ENCODE measurements at places on chromosomes 11 and 22.

DNA sequence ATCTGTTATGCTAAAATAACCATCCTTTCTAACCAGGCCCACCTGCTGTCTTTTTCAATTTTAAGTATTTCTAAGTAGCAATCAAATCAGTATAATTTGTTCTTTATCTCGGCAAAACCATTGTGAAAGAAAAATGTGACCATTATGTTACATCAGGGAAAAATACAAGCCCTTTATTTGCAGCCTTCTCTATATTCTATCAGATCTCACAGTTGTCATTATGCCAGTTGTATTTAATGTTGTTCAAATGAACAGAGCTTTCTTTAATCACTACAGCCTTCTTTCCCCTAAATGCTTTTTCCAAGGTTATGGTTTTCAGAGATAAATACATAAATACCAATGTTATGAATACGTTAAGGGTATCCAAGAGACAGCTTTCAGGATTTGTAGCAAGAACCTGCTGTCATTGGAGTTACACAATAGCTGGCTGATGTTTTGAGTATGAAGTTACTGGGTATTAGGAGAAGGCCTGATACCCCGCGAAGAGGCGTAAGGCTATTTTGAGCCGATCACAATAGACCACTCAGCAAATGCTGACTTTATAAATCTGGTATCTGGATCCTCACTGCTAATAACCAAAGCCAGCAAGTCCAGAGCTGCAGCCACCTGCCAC lies 406.3 kb downstream of the CADM1 start:
- no peak for DNase-seq

GRCh38 chr11:12392672-12393071 lies 15.3 kb downstream of the PARVA start:
- DNase-seq: no peak

GRCh38 chr11:119782739-119783072 lies 53.7 kb upstream of the NECTIN1 start:
- DNase-seq: no peak

DNA sequence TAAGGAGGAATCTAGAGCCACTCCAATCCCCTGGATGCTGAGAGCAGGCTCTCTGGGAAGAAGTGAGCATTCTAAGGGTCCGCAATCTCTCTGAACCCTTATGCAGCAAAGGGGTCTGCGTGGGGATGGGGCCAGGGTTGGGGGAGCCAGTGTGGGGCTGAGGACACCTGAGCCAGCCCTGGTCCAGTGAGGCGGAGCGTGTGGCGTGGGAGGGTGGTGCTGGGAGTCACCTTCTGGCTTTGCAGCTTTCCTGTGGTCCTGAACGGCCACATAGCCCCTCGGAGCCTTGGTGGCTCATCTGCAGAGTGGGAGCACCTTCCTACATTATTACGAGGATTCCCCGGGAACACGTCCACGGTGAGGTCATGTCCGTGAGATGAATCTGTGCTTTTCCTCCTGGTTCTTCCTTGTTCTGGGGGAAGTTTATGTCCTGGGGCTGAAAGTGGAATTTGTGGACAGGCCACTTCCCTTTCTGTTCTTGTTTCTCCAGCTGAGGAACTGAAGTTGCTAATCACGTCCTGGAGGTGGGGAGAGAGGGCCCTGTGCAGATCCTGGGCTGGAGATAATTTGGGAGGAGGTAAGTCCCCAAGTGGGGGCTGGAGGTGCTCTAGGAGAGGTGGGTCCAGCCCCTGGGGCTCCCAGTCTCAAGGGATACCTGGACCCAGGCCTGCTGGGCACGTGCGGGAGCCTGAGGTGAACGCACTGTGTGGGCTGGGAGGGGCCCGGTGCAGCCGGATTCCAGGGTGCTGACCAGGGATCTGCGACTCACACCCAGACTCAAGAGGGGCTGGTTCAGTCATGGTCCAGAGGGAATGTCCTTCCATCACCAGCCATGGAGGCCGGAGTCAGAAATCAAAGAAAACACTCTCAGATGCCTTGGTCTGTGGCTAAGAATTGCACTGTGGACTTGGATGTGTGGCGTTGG lies 6.1 kb downstream of the MRGPRE start:
- no peak for DNase-seq
